ENCODE measurements at places on chromosomes 16 and 17.

- DNase-seq = no peak
Observed at GRCh38 chr17:46182961-46183360, 10.3 kb downstream of the KANSL1 start.

DNA sequence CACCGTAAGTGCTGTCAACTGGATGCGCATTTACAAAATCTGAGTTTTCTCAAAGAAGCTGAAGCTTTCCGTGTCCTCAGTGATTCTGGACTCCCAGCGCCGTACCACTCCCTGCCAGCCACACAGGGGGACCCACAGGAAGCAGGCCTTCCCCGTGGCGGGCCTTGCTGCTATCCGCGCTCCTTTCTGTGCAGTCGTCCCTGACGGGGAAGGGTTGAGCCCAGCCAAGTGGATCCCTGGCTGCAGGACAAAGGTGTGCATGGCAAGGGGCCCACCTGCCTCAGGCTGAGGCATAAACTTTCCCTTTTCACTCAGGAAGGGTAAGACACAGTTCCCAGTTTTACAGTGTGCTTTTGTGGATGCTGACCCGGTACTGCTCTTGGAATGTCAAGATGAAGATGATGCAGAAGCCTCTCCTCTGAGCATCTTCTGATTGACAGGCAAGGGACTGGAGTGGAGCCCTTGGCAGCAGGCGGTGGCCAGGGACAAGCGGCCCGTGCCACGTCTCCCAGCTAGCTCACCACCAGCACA, 93.0 kb downstream of the ANKRD11 start:
- no peak for DNase-seq

DNA sequence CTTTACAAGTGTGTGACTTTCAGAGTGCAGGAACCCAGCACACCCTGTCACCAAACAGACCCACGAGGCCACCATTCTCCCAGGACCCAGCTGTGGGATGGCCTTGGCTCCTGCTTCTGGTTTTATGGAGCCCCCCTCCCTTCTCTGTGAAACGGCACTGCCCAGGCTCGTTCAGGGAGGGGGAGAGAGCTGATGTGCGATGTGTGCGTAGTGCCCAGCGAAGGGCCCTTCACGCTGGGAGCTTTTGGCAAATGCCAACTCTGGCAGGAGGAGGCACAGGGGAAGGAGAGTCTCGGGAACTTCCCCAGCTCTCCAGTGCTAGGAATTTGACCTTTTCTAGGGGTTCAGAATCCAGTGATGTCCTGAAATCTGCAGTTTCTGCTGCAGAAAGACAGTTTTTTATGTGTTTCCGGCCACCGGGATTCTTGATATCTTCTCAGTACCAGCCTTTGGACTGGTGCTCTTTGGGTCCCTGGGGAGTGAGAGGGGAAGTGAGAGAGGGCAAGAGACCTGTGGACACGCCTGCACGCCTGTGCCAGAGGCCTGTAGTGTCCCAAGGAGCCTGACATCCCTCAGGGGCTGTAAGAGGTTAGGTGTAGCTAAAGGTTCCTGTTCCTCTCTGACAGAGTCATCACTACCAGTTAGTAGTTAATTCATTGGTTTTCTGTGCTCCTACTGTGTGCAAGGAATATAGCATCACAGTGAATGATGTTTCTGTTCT, 45.1 kb downstream of the CMIP start:
- DNase-seq = no peak

GRCh38 chr17:9273428-9274391, 252.4 kb downstream of the NTN1 start:
- no peak for DNase-seq

DNA sequence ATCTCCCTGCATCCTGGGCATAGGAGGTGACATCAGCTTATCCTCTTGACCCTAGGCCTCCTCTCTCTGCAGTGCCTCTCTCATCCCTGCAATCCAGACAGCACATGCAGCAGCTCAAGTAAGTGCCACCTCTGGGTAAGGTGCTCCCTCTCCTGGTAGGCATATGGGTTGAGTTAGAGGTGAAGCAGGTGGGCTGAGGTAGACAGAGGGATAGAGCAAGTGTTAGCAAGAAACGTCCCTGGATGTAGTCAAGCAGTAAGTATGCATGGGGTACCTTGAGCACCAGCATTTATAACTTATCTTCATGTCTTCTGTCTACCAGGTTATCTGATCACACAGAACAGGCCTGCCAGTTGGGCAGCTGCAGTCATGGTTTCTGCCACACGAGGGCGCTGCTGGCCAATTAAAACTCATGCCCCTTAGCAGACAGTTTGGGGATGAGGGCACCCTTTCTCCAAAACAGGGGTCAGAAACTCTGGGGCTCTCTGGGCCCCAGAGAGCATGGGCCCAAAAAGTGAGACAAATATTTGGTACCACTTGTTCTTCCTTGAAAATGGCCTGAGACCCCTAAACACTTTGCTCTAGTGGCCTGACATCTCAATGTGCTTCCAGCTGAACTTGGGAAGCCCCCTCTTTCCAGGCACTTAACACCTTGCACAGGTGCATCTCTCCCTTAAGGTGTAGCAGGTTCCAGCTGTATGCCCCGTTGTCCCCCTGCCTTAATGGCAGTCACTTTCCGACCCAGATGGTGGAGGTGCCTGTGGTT, 59.8 kb downstream of the NEUROD2 start:
- no peak for DNase-seq

GRCh38 chr17:1873418-1873817, 43.6 kb downstream of the RPA1 start:
- no peak for DNase-seq

DNA sequence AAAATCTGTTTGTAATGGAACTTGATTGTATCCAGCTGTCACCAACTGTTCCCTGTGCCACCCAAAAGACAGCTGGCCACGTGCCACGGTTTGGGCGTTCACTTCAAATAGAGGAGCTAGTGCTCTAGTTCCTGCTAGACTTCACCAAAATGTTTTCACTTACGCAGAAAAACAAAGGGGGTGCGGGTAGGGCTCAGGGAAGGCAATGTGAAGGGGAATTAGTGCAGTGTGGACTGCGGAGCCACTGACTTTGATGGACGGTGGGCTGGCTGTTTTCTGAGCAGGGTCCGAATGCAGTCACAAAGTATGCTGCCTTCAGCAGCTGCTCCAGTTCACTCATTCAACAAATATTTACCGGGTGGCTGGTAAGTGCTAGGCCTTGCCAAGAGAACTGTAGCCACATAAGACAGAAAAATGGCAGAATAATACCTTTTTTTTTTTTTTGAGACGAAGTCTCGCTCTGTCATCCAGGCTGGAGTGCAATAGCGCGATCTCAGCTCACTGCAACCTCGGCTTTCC, 7.6 kb upstream of the CYTH1 start:
- DNase-seq = no peak

- no peak for DNase-seq
Observed at GRCh38 chr17:80270836-80271235, 10.2 kb downstream of the RNF213 start.

DNA sequence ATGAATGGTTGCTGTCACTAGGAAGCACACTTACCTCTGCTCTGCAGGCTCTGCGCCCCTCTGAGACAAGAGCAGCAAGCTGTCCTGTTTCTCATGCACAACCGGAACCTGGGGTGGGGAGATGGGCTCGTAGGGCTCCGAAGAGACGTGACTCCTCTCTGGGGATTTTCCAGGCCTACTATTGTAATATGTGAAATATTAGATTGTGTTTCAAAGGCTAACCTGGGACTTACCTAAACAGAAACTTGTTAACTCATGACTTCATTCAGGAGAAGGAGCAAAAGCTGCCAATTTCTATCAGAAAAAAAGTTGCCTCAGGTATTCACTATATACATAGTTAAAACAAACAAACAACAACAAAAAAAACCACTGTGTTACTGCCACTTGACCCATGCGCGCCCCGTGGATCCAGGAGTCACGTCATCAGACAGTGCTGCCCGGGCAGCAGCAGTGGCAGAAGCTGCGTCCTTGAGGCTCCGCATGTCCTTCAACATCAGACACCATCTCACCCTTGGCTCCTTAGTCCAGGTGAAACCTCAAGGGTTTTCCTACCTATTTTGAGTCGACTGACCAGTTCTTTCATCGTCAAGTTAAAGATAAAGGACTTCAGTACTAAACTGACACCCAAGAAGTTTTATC, 49.3 kb downstream of the TTC19 start:
- no peak for DNase-seq

- DNase-seq = no peak
Observed at GRCh38 chr16:77234611-77235010, 35.4 kb downstream of the SYCE1L start.

DNA sequence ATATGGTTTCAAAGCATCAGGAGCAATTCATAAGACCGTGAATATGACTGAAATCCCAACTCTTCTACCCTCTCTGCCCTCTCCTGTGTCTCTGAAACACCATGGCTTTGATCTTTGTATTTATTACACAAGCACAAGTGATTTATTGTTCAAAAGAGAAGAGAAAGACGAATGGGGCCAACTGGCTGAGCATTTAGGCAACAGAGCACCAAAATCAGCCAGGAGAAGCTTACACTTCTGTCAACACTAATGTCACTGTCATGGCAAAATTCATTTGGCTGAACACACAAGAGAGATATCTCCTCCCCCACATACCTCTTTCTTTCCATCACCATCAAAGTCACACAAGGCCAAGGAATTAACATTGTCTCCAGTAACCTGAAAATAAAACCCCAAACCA, 9.3 kb downstream of the BBS2 start:
- no peak for DNase-seq
